Lung microvascular endothelial cell (primary cell): ENCODE measurements at places on chromosomes 16 and 17.

- no peak for DNase-seq
Observed at GRCh38 chr17:20084621-20085282, 75.6 kb downstream of the SPECC1 start.

DNA sequence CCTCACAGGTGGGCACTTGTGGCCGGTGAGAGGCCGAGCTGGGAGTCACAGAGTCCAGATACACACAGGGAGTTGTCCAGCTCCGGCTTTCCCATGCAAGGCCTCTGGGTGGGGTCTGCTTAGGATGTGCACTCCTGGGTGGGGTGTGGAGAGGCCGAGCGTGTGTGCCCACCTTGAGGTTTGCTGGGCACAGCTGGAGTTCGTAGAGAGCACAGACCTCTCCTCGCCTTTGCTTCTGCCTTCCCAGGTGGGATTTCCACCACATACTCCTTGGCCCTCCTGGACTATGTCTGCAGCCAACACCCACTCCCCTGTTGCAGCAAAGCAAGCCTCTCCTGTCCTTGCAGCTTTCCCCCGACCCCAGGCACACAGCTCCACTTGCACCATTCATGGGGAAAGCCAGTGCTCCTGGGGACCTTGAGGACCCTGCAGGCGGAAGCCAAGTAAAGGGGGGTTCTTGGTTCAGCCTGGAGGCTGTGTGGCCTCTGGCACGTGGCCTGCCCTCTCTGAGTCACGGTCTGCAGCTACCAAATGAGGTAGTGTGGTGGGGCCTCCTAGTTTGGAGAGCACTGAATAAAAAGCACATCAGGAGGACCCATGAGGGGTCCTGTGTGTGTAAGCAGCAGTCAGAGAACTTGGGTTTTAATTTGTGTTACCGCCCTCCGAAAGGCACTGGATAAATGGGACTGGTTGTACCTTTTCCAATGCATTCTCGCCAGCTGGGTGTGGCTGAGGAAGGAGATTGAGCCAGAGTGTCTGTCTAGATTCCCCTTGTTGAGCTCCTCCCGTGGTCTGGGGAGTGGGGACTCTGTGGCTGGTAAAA, 31.5 kb downstream of the MPRIP start:
- DNase-seq: no peak

DNA sequence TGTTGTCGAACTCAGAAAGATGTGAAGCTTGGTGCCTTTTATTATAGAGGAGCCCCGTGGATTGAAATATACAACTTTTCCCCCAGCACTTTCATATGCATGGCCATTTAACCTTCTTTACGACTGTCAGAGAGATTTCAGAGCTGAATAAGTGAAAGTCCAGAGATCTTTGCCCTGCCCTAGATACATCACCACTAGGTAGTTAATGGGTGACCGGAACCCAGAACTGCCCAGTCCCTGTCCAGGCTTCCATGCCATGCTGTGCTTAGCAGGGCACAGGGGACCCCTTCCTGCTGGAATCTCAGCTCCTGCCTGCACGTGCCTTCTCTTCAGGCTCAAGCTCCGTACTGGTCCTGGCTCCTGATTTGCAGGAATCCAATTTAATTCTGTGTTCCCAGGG, 32.2 kb downstream of the SRL start:
- DNase-seq: no peak

- peak; percentile 82 for DNase-seq
Observed at GRCh38 chr16:47713225-47713595, 252.1 kb downstream of the PHKB start.

- DNase-seq: peak; percentile 34
Observed at GRCh38 chr17:2710803-2711607, 559 bp downstream of the CLUH start.

DNA sequence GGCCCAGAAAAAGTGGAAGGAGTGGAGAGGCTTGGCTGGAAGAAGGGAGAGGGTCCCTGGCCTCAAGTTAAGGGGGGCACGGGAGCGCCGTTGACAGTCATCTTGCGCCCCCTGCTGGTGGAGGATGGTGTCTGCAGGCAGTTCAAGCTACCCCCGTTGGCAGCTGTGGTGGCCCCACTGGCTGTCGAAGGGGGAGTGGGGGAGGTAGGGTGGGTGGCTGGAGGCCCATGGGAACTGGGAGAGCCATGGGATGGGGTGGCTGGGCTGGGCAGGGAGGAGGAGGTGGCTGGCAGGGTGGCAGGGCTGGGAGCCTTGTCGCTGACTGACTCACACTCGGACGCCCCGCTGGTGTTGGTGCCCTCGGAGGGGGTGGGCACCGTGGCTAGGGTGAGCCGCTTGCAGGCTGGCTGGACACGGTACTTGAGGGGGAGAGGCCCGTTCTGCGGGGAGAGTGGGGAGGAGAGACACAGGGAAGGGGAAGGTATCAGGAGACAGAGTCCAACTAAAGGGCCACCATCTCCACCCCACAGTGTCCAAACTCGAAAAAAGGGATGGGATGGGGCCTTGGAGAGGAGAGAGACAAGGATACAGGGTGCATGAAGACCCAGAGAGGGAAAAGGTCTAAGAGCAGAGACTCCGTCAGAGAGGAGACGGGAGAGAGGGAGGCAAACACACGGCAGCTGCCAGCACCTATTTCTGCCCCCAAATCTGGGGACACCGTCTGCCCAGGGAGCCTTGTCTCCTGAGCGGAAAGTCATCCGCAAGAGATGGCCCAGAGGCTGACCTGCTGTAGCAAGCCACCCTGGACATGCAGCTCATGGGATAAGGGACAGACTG, 5.2 kb downstream of the CISD3 start:
- DNase-seq: peak; percentile 28

- DNase-seq: peak; percentile 92
Observed at GRCh38 chr16:74448990-74449389, 27.7 kb upstream of the CLEC18B start.

GRCh38 chr17:80586846-80587228, 42.2 kb downstream of the RPTOR start:
- no peak for DNase-seq

DNA sequence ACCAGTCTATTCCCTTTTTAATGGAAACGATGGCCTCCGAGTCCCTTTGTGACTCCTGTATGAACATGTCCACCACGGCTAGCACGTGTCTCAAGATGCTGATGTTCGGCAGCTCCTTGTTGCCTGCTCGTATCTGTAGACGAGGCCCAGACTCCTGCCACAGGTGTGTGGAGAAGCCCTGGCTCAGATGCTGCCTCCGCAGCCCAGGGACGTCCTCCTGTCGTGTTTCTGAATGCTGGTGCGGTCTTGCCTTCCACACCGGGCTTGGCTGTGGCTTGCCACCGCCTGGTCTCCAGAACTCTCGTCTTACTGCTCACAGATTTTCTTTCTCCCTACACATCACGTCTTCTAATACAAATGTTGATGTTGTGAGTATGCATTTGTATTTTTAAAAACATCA, 17.0 kb downstream of the FOXF1 start:
- no peak for DNase-seq

GRCh38 chr16:17555176-17555575, 84.4 kb upstream of the XYLT1 start:
- DNase-seq: peak; percentile 41

DNA sequence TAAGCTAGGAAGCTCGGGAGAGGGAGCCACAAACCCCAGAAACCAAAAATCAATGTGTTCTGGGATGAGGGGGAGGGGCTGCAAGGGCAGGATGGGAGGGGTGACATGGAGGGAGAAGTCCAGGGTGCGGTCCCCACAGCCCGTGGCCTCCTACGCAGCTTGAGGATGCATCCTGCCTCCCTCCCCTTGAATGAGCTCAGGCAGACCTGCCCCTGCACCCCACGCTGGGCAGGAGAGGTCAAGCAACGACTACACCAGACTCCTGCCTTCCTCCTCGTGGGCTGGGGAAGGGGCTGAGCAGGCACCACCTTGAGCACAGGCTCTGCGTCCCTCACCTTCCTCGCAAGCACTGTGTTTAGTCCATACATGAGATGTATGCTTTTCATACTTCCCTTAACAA, 3.9 kb downstream of the ANKRD13B start:
- DNase-seq: no peak

- no peak for DNase-seq
Observed at GRCh38 chr17:49715216-49715615, 7.5 kb upstream of the SLC35B1 start.

DNA sequence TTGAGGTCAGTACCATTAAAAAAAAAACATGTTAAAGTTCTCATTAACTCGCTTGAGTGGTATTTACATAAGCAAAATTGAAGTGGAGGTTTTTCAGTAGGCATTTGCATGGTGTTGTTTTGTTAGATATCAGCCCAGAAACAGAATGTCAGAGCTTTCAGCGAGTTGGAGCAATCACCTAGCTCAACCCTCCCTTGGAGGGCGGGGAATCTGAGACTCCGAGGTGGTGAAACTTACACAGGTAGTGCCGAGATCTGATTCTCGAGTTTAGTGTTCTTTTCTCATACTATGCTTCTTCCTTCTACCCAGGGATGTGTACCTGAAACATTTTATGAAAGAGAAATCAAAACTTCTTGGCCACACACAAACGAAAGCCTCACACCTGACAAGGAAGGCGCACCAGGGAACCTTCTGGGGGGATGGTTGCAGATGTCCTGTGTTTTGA, 6.6 kb downstream of the SEC14L1 start:
- DNase-seq: no peak

- DNase-seq: peak; percentile 47
Observed at GRCh38 chr17:76432712-76433336, 20.1 kb downstream of the UBE2O start.

DNA sequence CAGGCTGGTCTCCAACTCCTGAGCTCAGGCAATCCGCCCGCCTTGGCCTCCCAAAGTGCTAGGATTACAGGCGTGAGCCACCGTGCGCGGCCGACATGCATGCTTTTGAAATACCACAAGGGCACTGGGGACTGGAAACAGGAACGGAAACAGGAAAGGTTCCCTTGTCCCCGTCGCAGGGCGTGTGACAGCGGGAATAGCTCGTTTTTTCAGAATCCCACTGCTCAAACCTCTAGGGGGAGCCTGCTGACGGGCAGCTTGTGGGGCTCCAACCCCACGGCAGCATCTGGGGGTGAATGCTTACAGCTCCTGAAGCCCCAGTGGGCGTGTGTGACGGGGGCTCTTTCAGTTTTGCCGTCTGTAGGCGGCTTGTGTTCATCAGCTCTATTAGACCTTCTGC, 18.8 kb upstream of the ASGR2 start:
- DNase-seq: peak; percentile 88

DNA sequence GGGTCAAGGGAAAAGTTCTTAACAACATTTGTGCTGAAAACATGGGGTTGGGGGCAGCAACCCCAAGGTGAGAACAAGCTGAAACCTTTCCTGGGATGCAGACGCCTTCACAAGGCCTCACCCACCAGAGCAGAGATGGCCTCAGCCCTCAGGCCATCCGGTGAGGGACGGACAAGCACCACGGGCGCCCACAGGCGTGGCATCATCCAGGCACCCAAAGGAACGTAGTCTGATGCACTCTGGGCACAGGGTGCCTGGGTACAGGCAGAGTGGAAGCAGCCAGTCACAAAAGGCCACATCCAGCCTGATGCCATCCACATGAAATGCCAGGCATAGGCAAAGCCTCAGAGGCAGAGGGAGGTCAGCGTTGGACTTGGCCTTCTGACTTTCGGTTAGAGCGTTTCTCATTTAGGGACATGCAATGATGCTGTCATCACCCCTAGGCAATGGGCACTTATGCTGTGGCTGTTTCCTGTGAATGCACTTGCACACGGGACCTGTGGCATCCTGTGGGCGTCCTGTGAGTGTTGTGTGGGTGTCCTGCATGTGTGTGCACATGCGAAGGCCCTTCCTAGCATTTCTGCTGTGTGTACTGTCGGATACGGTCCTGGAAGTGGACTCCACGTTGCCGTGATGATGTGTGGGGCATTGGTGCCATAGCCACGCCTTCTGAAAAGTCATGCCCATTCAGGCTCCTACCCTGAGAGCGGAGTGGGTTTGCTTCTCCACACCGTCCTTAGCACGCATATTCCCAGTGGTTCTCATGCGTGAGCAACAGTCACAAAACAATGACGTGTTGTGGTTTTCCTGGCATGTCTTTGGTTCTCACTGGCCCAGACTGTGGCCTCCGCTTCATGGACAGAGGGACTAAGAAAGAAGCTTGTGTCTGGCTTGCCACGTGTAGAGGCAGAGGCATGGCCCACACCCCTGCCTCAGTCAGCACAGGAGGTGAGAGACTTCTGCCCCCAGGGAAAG, 52.7 kb upstream of the ZNF469 start:
- DNase-seq: no peak

DNA sequence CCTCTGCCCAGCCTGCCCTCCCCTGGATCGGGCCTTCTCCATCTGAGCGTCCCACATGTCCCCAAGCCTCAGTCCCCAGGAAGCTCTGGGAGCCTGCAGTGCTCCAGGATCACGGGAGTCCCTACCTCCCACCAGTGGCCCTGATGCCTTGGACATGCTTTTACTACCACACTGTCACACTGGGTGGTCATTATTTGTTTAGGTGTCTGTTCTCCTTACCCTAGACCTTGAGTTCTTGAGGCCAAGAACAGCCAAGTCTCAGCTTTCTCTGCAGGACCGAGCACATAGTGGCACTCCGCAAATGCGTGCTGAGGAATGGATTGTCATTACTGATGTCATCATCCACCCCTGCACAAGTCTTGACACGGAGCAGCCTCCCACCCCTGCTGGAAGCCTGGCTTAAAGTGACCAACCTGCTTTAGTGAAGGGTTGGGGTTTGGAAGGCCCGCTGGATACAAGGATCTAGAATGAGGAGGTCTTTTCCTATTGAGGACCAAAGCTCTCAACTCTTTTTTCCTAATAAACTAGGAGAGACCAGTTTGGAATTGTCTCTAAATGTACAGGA, 132.9 kb upstream of the CRHR1 start:
- no peak for DNase-seq

DNA sequence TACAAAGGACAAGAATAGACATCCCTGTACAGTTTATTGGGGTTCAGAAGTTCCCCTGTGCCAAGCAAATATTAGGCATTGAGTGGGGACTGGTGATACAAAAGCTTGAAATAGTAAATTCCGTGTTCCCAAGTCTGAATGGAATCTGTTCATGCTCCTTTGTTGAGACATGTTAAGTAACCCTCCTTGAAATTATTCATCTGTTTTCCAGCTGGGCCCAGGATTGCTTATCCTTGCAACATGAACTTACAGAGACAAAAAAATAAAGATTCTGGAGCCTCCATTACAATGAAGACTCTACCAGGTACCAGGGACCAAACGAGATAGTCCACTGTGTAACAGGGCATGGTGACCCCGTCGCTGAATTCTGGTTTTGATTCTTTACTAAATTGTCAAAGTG, 6.1 kb upstream of the CCL8 start:
- no peak for DNase-seq

DNA sequence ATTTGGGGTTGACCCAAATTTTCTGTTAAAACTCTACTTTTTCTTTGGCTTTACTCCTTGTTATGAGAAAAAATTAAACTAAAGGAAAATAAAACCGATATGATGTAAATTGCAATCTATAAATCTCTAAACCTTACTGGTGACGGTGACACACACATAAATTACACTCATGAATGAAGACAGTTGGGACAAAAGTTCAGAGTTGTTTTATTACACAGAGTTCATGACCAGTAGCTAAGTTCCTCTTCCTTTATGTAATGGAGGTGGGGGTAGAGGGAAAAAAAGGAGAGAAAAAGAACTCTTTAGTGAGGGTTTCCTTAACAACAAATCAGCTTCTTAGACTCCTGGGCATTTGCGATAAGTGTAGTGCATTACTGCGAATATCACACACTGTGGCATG, 220.7 kb downstream of the KCNJ2 start:
- no peak for DNase-seq
